Activated CD4-positive, alpha-beta T cell treated with anti-CD3 and anti-CD28 coated beads, Interleukin-2, amount 50 U/mL, for 48 hours (primary cell): ENCODE measurements at places on chromosomes 2 and 18.

GRCh38 chr2:164606557-164606956 lies 14.7 kb downstream of the GRB14 start:
- DNase-seq, result no peak

- DNase-seq, result no peak
Measured at GRCh38 chr2:3677436-3677835, 19.4 kb downstream of the ALLC start.

DNA sequence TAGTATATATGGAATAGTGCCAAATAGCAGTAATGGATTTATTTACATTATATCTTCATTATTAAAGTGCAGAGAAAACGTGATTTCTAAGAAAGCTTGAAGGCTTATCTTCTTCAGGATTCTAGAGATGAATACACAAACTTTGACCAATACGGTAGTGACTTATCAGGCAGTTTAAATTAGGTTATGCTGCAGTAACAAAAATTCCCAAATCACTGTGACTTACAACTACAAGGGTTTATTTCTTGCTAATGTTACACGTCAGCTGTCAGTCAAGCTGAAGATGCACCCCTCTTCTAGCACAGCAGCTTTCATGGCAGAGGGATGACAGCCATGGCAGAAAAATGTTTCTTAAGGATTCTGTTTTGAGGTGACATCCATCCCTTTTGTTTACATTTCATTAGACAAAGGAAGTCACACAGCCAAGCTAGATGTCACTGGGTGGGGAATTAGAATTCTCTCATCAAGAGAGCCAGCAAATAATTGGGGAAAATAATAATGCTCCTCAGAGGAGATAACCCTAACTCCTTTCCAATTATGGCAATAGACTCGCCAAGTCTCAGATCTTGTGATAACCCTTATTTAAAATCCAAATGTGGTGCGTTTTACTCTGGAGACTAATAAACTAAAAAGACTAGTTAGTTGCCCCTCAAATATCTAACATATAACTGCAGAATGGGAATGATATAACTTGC lies 268.3 kb upstream of the CYP26B1 start:
- no peak for DNase-seq

DNA sequence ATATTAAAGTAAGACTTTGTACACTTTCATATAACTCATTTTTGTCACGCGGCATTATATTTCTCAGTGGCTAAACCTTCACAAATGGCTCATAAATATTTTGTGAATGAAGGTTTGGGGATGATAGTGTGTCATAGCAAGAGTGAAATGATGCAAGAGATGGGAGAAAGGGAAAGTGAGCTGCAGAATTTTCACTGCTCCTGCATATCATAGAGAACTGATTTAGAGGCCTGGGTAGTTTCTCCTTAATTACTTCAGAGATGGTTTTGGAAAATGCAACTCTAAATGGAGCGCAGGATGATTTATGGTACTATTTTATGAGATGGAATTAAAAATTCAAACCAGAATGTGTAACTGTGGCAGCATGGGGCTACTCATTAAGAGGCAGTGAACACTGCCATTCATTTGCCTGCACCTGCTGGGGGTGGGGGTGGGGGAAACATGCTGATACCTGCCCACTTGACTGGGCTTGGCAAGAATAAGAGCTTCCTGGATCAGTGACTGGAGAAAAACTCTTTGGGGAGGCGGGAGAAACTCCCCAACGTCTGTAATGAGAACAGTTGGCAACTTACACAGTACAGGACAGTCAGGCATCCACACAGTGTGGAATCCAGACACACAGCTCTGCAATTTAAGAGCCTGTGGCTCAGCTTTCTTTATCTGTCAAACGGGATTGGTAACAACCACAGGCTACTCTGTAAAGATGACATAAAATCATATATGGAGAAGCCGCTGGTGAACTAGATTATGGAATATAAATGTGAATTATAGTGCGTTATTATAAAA lies 941.9 kb downstream of the SLC4A3 start:
- no peak for DNase-seq

GRCh38 chr2:46161315-46161714 lies 135.9 kb upstream of the EPAS1 start:
- no peak for DNase-seq

- DNase-seq, result no peak
Measured at GRCh38 chr18:31711365-31712172, 27.2 kb upstream of the B4GALT6 start.

DNA sequence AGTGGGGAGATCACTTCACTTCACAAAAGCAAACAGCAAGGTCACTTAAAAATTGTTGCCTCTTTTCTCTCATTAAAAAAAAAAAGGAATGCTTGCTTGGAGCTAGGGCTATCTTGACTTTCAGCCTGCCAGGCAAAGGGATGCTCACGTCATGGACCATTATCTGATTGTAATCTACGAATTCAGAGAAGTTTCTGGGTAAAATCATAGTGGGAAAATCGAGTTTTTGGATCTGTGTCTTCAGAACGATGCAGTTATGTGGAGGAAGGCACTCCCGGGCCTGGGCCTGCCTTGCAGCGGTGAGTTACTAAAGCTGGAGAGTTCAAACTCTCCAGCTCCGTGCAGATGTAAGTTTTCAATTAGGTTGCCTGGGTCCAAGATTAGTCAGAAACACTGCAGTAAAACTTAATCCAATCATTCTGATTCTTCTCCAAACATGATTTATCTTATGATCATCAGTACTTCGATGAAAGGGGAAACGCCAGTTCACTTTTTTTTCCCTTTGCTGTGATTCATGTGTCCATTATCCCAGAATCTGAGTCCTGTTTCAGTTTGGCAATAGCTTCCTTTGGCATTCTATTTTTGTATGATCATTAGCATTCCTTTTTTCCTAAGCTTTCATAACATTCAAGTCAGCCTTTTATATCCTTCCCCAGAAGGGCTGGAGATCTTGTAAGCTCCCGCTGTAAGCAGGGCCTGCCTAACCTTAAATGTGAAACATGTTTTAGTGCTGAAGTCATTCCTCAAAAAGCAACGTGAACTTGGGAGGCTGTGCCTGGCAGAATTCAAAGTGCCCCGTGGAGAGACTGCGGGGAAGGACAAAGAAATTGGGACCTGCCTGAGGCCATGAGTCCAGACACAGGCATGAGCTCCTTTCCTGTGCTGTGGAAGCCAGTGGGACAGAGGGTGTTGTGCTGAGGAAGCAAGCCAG lies 119.3 kb upstream of the TWIST2 start:
- no peak for DNase-seq

DNA sequence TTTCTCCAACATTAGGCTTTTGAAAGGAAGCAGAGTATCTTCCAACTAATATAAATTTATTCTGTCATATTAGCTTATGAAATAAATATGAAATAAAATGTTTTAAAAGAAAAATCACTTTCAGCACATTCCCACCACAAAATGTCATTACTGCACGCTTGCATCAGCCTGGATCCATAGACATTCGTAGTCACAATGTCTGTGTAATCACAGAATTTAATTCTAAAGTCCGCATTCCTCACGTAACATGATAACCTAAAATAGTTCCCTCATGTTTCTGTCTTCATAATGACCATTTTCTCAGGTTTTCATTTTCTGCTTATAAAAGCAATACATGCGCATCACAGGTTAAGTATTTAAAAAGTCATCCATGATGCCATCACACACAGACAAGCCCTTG lies 47.1 kb downstream of the HDAC4 start:
- DNase-seq, result no peak

DNA sequence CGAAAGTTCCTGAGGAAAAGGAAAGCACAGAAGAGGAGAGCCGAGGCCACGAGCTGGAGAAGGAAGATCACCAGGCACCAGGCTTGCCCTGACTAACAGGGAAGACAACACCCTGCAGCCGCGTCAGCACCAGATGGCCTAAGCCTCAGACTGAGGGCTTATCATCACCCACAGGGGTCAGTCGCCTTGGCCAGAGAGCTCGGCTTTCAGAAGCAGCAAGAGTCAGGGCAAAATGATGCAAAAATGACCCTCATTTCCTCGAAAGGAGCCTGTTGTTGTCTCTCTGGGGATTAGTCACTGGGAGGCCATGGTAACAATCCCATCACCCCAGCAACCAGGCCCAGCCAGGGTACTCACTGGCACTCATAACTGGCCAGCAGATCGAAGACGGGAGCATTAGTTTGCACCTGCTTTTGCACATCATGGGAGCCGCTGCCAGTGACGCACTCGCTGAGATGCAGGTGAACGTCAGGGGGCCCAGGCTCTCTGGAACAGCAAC lies 42.7 kb upstream of the ZFP36L2 start:
- no peak for DNase-seq

DNA sequence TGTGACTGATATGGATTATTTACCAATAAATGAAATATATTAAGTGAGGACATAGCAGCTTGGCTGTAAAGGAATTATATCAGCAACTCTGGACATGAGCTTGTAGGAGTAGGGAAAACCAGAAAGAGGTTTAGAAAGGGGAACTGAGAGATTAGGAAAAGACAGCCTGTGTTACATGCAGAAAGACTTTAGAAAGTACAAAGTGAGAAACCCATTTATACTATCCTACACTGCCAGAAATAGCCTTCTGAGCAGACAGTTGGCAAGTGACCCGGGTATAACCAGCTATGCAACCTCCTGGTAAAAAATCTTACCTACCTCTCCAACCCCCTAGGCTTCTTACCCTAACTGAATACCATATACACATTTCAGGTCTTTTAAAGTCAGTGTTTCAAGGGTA lies 134.1 kb downstream of the ANKRD44 start:
- no peak for DNase-seq

GRCh38 chr2:28185891-28186290 lies 206.8 kb upstream of the FOSL2 start:
- no peak for DNase-seq
